Kidney (tissue), 22 donors: ENCODE measurements at places on chromosomes 4 and X. TPM values are rescaled to one million over a fixed set of nuclear protein-coding genes. Genes with fewer than 3 reads are reported as not detected.

- no peak for DNase-seq
Observed at GRCh38 chrX:112967341-112967740, 126.7 kb upstream of the AMOT start.

The GLRA3 gene
- polyA plus RNA-seq, result 0.13 TPM

The PLS3 gene
- polyA plus RNA-seq, result 97.4 TPM

GRCh38 chr4:16075061-16075460, 8.8 kb downstream of the PROM1 start:
- no peak for DNase-seq

GRCh38 chrX:23493941-23494374, 159.3 kb downstream of the PTCHD1 start:
- DNase-seq, result no peak

The CENPC gene
- 4.6 TPM for polyA plus RNA-seq

GRCh38 chrX:22481436-22481835, 208.7 kb downstream of the CBLL2 start:
- no peak for DNase-seq

GRCh38 chr4:183618681-183619080, 40.3 kb downstream of the RWDD4 start:
- no peak for DNase-seq

The ARR3 gene
- polyA plus RNA-seq, result not detected

DNA sequence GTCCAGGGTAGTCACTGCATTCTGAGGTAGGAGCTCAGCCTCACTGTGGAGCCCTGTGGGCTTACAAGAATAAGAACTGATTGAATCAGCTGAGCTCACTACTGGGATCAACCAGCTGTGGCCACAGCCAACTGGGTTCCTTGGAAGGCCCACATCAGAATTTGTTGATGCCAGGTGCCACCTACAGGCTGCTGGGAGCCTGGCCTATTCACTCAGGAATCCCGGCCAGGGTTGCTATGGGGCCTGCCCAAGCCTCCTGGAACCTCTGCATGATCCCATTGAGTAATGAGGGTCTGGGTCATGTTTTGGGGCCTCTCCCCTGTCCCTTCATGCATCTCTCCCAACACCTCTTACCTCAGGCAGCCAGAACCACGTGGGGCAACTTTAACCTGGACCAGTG, 53.9 kb upstream of the KIAA1210 start:
- DNase-seq, result no peak

- no peak for DNase-seq
Observed at GRCh38 chr4:109729117-109729717, 653 bp downstream of the PLA2G12A start.

- no peak for DNase-seq
Observed at GRCh38 chr4:122911588-122911987, 10.8 kb downstream of the NUDT6 start.

DNA sequence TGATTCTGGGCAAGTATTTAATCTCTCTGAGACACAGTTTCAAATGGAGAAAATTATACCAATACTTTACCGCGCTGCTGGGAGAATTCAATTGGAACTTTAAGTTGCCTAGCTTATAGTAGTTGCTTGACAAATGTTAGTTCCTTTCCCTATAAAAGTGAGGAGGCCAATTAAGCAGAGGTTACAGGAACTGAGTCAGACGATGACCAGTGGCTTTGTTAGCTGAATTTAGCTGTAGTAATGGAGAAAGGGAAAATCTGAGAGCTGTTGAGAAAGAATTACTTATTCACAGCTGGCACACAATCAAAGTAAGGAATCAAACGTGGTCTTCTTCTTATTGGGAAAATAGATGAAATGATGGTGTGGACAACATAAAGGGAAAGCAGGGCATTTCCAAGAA, 29.6 kb downstream of the SMARCA1 start:
- DNase-seq, result no peak

The RBBP7 gene
- 112 TPM for polyA plus RNA-seq

- DNase-seq, result no peak
Observed at GRCh38 chrX:8183346-8183745, 12.3 kb upstream of the VCX2 start.

- no peak for DNase-seq
Observed at GRCh38 chr4:47451657-47452056, 11.8 kb downstream of the COMMD8 start.

- DNase-seq, result no peak
Observed at GRCh38 chrX:11564546-11564945, 101.2 kb downstream of the ARHGAP6 start.

The FRMD7 gene
- polyA plus RNA-seq, result 2.5 TPM

GRCh38 chr4:119679251-119679650, 50.6 kb upstream of the PDE5A start:
- DNase-seq, result no peak

The MID1 gene
- 5.3 TPM for polyA plus RNA-seq

GRCh38 chrX:43560247-43560946, 95.7 kb upstream of the MAOA start:
- no peak for DNase-seq

GRCh38 chrX:17441965-17442364, 67.0 kb downstream of the NHS start:
- DNase-seq, result no peak

DNA sequence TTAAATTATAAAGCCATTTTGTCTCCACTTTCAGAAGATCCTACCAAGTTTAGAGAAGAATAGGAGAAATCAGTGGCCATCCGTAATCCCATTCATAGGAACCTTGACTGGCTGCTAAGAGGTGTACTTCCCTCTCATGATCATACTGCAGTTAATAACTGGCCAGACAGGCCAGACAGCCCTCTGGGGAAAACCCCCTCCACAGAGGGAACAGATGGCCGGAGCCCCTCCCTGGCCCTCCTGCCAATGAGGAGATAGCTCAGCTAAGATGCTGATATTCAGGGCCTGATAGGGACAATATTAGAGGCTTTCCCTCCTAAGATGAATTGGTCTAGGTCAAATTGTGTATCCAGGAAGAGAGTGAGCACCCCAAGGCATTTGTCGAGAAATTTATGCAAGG, 200.0 kb upstream of the MAOA start:
- no peak for DNase-seq

GRCh38 chrX:53682885-53683555, 3.5 kb downstream of the HUWE1 start:
- DNase-seq, result peak; percentile 72

- DNase-seq, result no peak
Observed at GRCh38 chrX:137430301-137430700, 135.6 kb upstream of the ZIC3 start.

The AVPR2 gene
- 22.1 TPM for polyA plus RNA-seq

The NOX1 gene
- not detected for polyA plus RNA-seq

DNA sequence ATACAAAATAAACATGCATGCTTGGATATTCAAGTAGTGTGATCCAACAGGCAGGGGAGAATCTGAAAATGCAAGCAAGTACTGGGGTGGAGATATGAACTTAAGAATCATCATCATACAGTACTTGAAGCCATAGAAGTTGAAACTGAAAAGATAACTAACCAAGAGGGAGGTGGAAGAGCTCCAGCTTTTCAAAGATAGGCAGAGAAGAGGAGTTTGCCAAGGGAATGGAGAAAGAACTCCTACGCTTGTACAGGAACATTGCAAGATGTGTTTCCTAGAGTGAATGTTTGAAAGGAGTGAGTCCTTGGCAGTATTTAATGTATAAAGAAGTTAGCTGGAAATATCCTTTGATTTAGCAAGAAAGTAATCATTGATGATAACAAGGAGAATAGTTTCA, 106.2 kb upstream of the FRMPD4 start:
- DNase-seq, result no peak

The CC2D2A gene
- 51.2 TPM for polyA plus RNA-seq
